ENCODE measurements at places on chromosomes 7 and 10.

DNA sequence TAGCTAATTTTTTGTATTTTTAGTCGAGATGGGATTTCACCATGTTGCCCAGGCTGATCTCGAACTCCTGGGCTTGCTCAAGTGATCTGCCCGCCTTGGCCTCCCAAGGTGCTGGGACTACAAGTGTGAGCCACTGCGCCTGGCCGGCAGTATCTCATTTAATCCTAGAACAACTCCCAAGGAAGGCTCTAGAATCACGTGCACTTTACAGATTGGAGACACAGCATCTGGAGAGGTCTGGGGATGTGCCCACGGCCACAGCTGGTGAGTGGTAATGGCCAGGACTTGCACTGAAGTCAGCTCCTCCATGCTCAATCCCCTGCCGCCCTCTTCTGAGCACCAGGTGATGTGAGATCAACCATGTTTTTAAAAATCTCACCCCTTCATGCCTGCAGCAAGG lies 43.1 kb downstream of the CARD11 start:
- no peak for DNase-seq

DNA sequence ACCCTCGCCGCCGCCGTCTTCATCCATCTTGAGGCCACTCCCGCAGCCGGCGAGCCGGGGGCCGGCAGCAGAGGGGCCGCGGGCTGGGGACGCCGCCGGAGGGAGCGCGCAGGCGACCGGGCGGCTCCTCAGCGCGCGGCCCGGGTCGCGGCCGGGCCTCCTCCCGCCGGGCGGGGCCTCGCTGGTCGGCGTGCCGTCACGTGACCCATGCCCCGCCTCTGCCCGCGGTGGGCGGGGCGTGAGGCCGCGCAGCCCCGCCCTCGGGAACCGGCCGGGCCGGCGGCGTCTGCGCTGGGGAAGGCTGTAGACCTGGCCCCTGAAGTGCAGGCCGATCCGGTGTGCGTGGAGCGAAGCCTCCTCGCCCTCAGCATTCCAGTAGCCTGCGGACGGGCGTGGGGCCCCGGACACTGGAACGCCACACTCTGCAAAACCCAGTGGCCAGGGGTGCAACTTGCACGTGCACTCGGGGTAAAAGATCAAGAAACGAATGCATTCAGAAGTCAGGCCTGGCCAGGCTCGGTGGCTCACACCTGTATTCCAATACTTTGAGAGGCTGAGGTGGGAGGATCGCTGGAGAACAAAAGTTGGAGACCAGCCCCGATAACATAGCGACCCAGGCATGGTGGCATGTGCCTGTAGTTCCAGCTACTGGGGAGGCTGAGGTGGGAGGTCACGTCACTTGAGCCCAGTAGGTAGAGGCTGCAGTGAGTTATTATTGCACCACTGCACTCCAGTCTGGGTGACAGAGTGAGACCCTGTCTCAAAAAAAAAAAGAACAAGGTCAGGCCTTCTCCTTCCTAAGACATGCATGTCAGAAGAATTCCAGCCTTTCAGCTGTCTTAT lies at the start of gene CYTH3:
Gene CYTH3 (minus strand): TSS at position 144 of the 843 bp plus-strand sequence. CDS start 117 bp downstream, at position 27.
- DNase-seq, result peak; percentile 83

GRCh38 chr7:114988026-114988425 lies 66.1 kb downstream of the MDFIC start:
- DNase-seq, result no peak

- DNase-seq, result no peak
These were observed 5.8 kb downstream of the COMTD1 start for GRCh38 chr10:75229971-75230370.

GRCh38 chr10:25023278-25023677 lies 6.9 kb downstream of the THNSL1 start:
- DNase-seq, result no peak

DNA sequence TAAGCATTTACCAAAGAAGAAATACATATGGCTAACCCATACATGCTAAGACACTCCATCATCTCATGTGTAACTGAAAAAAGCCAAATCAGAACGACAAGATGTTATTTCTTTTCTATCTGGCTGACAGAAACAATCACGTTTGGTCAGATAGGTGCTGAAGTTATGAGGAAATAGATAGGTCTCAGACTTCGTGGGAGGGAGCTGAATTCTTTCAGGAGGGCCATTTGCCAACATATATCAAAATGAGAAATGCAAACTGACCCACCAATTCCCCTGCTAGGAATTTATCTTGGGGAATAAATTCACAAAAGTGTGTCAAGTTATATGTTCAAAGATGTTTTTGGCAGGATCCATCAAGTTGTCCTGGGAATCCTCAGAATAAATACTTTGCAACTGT lies 32.6 kb downstream of the SH3PXD2A start:
- DNase-seq, result no peak

DNA sequence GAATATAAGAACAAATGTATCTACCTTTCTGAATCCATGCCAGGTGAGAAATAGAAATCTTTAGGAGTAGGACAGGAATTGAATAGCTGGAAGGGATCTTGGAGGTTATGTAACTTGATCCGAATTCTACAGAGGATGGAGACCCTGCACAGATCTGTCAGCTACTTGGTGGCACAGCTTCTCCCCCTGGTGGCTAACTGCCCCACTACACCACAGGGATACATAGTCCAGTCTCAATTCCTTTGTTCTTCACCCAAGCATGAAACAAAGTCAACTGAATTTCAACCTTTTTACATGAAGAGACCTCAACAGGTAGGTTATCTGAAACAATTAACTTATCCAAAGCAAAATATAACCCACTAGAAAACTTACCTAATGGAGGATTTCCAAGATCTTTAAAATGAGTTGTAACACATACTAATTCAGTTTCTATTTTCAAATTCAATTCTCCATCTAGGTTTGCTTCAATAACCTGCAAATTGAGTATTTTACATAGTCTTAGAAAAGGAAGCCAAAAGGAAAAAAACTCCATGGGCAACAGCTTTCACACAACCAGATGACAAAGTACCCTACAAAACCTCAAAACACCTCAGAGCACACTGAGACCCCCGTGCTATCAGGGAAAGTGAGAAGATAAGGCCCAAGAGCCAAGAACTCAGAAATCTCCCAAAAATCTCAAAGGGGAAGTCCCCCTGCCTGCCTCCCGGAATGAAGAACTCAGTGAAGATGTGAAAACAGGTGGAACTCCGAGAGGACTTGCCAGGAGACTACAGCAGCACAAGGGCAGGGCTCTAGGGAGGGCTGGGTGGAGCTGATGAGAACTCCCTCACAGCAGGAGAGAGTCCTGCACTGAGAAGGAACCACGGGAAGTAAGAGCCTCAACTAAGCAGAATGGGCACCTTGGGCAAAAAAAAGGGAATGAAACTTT lies 10.3 kb downstream of the HUS1 start:
- peak; percentile 75 for DNase-seq

DNA sequence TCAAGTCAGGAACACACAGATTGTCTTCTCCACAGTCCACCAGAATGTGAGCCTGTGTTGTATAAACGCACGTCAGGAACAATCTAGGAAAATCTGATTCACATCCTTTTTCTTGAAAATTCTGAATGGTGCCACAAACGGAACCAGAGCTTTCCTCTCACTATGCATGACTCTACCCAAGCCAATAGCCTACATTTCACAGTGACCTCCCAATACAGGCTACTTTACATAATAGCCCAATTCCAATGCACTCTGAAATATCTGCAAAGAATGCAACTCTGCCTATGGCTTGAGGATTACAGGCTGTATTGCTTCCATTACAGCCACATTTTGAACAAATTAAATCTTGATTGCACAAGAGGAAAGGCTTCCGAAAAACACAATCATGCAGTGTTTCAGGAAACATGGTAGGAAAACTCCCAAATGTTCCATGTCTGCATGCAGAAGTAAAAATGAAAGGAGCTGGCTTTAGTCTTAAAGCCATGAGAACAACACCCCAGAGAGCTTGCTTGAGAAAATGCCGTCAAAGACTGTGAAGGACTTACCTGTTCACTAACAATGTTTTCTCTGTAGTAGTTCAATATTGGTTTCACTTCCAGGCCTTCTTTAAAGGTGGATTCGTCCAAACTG lies 113.9 kb downstream of the ITGA8 start:
- DNase-seq, result peak; percentile 17

DNA sequence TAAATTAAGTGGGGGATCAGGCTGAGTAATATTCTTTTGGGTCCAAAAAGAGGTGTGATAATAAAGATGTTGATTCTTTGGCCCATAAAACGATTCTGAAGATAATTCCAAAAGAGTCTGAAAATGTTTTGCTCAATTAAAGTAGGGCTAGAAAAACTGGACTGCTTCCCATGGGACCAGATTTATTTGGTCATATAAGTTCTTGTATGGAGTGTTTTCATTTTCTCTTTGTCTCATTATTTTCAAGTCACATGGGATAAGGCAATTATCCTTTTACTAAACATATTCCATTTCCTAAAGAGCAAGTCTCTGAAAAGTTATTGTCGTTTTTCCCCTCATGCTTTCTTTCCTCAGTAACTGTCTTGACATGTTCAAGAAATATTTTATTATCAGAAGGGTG lies 41.5 kb downstream of the CDK6 start:
- DNase-seq, result peak; percentile 10

GRCh38 chr7:6128205-6128604 lies 97.0 kb downstream of the ANKRD61 start:
- no peak for DNase-seq

GRCh38 chr7:135901585-135902540 lies 75.3 kb downstream of the MTPN start:
- DNase-seq, result no peak
